Spinal cord (tissue), 10 donors: ENCODE measurements at places on chromosomes 4 and X. TPM values are rescaled to one million over a fixed set of nuclear protein-coding genes. Genes with fewer than 3 reads are reported as not detected.

The ETNPPL gene
- 1.7 TPM for total RNA-seq

The ART3 gene
- 4.0 TPM for total RNA-seq

The CT45A5 gene
- 0.89 TPM for total RNA-seq

The NOP14 gene
- 12.0 TPM for total RNA-seq

The ANK2 gene
- 241 TPM for total RNA-seq

The ZNF157 gene
- 1.5 TPM for total RNA-seq

The UGT2B15 gene
- not detected for total RNA-seq

The CRMP1 gene
- total RNA-seq: 124 TPM

The UCP1 gene
- 0.61 TPM for total RNA-seq

The HSFX4 gene
- not detected for total RNA-seq

The RBMXL3 gene
- total RNA-seq: not detected

The PCDH10 gene
- 21.6 TPM for total RNA-seq

The NSG1 gene
- total RNA-seq: 145 TPM

The ATP2B3 gene
- 11.8 TPM for total RNA-seq

The OPHN1 gene
- 22.3 TPM for total RNA-seq

The TLR6 gene
- total RNA-seq: 6.1 TPM

The PRDM8 gene
- 8.8 TPM for total RNA-seq

The PUDP gene
- 10.6 TPM for total RNA-seq

The OTC gene
- 0.30 TPM for total RNA-seq

The CCDC160 gene
- total RNA-seq: 4.2 TPM

The FAM241A gene
- total RNA-seq: 1.2 TPM

The PDGFRA gene
- total RNA-seq: 171 TPM

The KIF4A gene
- total RNA-seq: 8.8 TPM
